ENCODE measurements at places on chromosomes 7 and 10. TPM values are rescaled to one million over a fixed set of nuclear protein-coding genes. Genes with fewer than 3 reads are reported as not detected.

Gene SSMEM1
- total RNA-seq, result not detected

Gene MXI1
- total RNA-seq, result 20.2 TPM

Gene ZNF862
- total RNA-seq, result 9.5 TPM

Gene ICA1
- total RNA-seq, result 1.2 TPM

Gene SPAM1
- total RNA-seq, result not detected

Gene GNAT3
- not detected for total RNA-seq

Gene DMTF1
- 78.1 TPM for total RNA-seq

Gene FEZF1
- not detected for total RNA-seq

Gene SORCS1
- total RNA-seq, result not detected

Gene C10orf90
- not detected for total RNA-seq

Gene C7orf57
- not detected for total RNA-seq

Gene ITPRID1
- not detected for total RNA-seq

Gene ZNF394
- 25.8 TPM for total RNA-seq

Gene GRID2IP
- not detected for total RNA-seq

Gene NKX2-3
- total RNA-seq, result 0.89 TPM

Gene CHST3
- total RNA-seq, result 35.0 TPM

Gene CRHR2
- total RNA-seq, result not detected

Gene STEAP1
- 12.5 TPM for total RNA-seq

Gene PIP
- total RNA-seq, result not detected

Gene ACSM6
- not detected for total RNA-seq
